Ovary (tissue), 10 donors: ENCODE measurements at places on chromosomes 3 and 15. TPM values are rescaled to one million over a fixed set of nuclear protein-coding genes. Genes with fewer than 3 reads are reported as not detected.

- H3K27ac ChIP-seq = no peak overlapping the region
- no peaks in the 10 kb centered on the region for H3K27me3 ChIP-seq
- no peaks in the 10 kb centered on the region for H3K36me3 ChIP-seq
- no peaks in the 10 kb centered on the region for H3K4me1 ChIP-seq
These were observed 40.6 kb downstream of the CHDH start for GRCh38 chr3:53805463-53806159.

DNA sequence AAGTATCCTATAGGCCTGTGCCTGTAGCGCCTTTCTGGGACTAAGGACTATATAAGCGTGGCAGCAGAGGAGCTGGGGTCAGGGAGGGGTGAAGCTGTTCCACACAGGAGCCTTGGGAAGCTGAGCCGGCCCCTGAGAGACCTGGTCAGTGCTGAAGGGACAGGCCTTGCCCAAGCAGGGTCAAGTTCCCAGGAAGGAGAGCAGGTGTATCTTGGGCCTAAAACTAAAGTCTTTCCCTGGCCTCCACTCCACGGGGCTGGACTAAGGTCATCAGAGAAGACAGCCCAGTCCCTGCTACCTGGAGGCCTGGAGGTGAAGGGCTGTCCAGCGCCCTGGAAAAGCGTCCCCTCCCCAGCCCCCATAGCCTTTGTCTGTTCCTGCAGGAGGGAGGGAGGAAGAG lies 23.9 kb upstream of the NR2C2 start:
- no peak for DNase-seq
- no peak overlapping the region for H3K27ac ChIP-seq
- no peaks in the 10 kb centered on the region for H3K36me3 ChIP-seq
- no peak overlapping the region for H3K4me3 ChIP-seq

DNA sequence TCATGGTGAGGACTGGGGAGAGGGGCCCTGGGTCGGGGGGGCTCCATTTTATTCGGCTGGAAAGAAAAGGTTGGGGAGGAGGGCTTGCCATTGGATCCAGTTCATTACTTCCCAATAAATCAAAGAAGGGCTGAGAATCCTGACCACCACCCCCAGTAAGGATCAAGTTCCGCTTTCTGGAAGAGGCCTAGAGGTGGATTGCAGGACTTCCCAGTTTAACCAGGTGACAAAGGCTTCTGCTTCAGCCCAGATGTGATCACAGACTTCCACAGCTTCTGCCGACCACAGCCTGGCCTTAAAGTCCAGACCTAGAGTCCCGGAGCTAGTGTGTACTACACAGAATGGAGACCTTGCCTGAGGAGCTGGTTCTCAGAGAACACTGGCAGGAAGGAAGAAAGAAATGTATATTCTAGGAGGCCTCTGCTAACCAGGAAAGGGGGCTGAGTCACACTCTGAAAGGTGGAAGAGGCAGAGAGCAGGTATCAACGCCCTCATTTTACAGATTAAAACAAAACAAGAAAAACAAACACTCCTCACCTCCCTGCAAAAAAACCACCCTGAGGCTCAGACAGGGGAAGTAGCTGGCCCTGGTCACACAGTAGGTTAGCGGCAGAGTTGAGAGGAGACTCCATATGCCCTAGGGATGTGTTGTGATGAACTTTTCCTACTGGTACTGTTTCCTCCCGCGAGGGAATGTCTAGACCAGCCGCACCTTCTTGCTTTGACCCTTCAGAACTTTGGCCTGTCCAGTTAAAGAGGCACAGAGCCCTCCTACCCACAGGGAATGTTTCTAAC lies 1.1 kb upstream of the CEMIP start:
- H3K4me1 ChIP-seq = peaks cover 15% of the 10 kb centered on the region
- no peaks in the 10 kb centered on the region for H3K36me3 ChIP-seq
- H3K27me3 ChIP-seq = no peaks in the 10 kb centered on the region
- H3K4me3 ChIP-seq = no peak overlapping the region

DNA sequence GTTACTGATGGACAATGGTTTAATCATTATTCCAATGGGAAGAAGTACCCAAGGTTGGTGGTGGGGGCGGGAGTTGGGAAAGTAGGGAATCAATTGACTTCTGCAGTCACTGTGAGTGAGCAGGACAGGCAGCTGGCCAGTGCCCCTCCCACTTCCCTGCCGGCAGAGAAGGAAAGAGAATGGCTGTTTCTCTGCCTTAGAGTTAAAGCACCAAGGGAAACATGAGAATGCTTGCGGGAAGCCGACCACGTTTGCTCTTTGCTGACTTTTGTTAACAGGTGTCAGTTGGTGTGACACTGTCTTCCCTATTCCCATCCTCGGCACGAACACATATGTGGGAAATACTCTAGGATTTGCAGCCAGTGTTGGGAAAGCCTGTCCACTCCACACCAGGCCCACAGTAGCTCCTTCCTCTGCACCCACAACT lies 33.5 kb upstream of the MFSD1 start:
- H3K27ac ChIP-seq = peak overlapping the region; percentile 24
- H3K27me3 ChIP-seq = no peaks in the 10 kb centered on the region
- peak; percentile 76 for DNase-seq
- no peak overlapping the region for H3K4me3 ChIP-seq

DNA sequence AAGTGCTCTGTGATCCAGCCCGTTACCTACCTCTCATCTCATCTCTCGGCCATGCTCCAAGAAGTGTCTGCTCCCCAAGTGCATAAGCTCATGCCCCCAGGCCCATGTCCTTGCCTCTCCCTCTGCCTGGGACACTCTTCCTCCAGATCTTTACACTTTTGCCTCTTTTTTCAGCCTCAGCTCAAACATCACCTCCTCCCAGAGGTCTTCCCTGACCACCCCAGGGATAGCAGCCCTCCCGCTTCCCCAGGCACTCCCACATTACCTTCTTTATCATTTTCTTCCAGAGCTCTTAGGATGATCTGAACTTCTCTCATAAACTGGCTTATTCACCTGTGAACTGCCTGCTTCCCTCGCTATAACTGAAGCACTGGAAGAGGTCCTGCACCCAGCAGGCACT lies 2.7 kb upstream of the FURIN start:
- peaks cover 4% of the 10 kb centered on the region for H3K4me1 ChIP-seq
- H3K36me3 ChIP-seq = no peaks in the 10 kb centered on the region
- no peaks in the 10 kb centered on the region for H3K27me3 ChIP-seq

GRCh38 chr3:45167011-45167911 lies 21.1 kb upstream of the CDCP1 start:
- no peak overlapping the region for H3K27ac ChIP-seq
- H3K4me3 ChIP-seq = no peak overlapping the region
- no peaks in the 10 kb centered on the region for H3K27me3 ChIP-seq
- H3K36me3 ChIP-seq = no peaks in the 10 kb centered on the region
- peak; percentile 34 for DNase-seq

- no peaks in the 10 kb centered on the region for H3K27me3 ChIP-seq
- H3K4me1 ChIP-seq = peaks cover 12% of the 10 kb centered on the region
- no peaks in the 10 kb centered on the region for H3K36me3 ChIP-seq
These were observed 108.5 kb downstream of the APBA2 start for GRCh38 chr15:28994142-28994830.

- no peak overlapping the region for H3K27ac ChIP-seq
- H3K36me3 ChIP-seq = no peaks in the 10 kb centered on the region
- H3K4me1 ChIP-seq = no peaks in the 10 kb centered on the region
- H3K27me3 ChIP-seq = no peaks in the 10 kb centered on the region
- no peak for DNase-seq
- H3K4me3 ChIP-seq = no peak overlapping the region
These were observed 34.4 kb upstream of the MYO5C start for GRCh38 chr15:52329987-52330386.

DNA sequence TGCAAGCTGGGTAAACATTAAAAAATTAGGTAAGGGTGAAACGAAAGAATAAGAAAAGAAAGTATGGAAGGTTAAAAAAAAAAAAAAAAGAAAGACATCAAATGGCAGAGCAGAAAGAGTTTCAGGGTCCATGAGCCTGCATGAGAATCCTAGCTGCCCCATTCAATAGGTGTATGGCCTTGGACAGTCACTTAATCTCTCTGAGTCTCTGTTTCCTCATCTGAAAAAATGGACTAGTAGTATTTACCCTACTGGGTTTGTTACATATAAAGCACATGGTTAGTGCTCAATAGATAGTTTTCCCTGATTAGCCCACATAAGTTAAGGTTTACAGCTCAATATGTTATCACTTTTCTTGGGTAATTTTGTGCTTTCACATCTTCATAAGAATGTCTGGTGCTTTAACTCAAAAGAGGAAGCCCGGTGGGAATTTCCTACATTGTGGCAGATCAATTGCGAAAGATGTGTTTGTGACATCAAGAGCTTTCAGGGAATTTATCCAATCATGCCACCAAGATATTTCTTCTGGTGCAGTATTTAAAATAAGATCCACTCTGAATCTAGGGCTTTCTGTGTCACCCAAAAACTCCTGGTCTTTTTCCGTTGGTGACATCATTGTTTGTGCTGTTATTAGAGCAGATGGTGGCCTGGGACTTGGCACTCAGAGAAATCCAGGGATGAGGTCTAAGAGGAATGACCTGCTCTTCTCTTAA lies 57.2 kb upstream of the UBE2E1 start:
- no peak for DNase-seq
- H3K27ac ChIP-seq = no peak overlapping the region
- H3K4me3 ChIP-seq = no peak overlapping the region
- H3K36me3 ChIP-seq = no peaks in the 10 kb centered on the region
- H3K4me1 ChIP-seq = peaks cover 7% of the 10 kb centered on the region

- H3K27me3 ChIP-seq = no peaks in the 10 kb centered on the region
- no peak overlapping the region for H3K27ac ChIP-seq
- H3K4me1 ChIP-seq = peaks cover 13% of the 10 kb centered on the region
- no peak for DNase-seq
- no peak overlapping the region for H3K4me3 ChIP-seq
These were observed 41.8 kb downstream of the ANP32A start for GRCh38 chr15:68778876-68779275.

GRCh38 chr3:188822411-188822810 lies 349.4 kb upstream of the TPRG1 start:
- no peak overlapping the region for H3K27ac ChIP-seq
- DNase-seq = no peak
- H3K36me3 ChIP-seq = no peaks in the 10 kb centered on the region
- no peaks in the 10 kb centered on the region for H3K27me3 ChIP-seq
- H3K4me3 ChIP-seq = no peak overlapping the region
- no peaks in the 10 kb centered on the region for H3K4me1 ChIP-seq

DNA sequence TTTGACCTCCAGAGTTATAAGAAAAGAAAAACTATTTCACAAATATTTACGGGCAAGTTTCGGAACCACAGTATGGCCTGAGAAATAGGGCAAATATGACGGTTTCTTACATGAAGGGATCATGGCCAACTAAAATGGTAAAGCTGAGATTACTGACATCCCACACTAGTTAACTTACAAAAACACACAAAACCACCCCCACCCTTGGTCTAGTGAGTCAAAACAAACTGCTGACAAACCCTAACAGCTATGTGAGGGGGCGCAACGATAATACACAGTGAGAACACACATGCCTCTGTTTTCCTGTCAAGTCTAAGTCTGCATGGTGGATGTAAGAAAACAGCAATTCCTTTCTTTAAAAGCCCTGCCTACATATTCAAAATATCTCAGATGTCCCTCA lies 32.3 kb downstream of the CBLB start:
- no peaks in the 10 kb centered on the region for H3K27me3 ChIP-seq
- peaks cover 8% of the 10 kb centered on the region for H3K4me1 ChIP-seq
- no peak for DNase-seq

- H3K4me1 ChIP-seq = peaks cover 7% of the 10 kb centered on the region
- H3K27me3 ChIP-seq = no peaks in the 10 kb centered on the region
- H3K36me3 ChIP-seq = no peaks in the 10 kb centered on the region
- no peak overlapping the region for H3K4me3 ChIP-seq
- no peak for DNase-seq
These were observed 23.5 kb downstream of the FHIT start for GRCh38 chr3:61227799-61228198.

- H3K4me3 ChIP-seq = no peak overlapping the region
- no peaks in the 10 kb centered on the region for H3K27me3 ChIP-seq
- H3K4me1 ChIP-seq = peaks cover 5% of the 10 kb centered on the region
- H3K27ac ChIP-seq = no peak overlapping the region
- H3K36me3 ChIP-seq = no peaks in the 10 kb centered on the region
These were observed 26.1 kb upstream of the SFMBT1 start for GRCh38 chr3:53071882-53072431.

- H3K27ac ChIP-seq = no peak overlapping the region
- no peak overlapping the region for H3K4me3 ChIP-seq
- no peaks in the 10 kb centered on the region for H3K27me3 ChIP-seq
These were observed 123.2 kb upstream of the GOLGA8J start for GRCh38 chr15:29959384-29960137.

DNA sequence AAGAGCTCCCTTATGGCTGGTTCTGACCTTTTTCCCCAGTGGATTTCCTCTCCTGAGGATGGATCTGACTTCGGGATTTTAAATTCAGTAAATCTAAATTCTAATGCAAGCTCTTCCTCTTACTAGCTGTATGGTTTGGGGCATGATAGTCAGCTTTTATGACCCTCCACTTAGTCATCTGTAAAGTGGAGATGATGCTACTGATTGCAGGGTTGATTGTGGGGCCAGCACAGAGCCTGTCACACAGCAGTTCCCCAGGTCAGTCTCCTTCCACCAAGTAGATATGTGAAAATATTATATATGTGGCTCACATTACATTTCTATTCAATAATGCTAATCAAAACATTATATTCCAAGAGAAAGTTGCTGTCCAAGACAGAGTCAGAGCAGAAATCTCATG lies 141.3 kb upstream of the UBE2E1 start:
- no peak overlapping the region for H3K27ac ChIP-seq
- H3K4me1 ChIP-seq = peaks cover 5% of the 10 kb centered on the region
- no peaks in the 10 kb centered on the region for H3K36me3 ChIP-seq
- H3K27me3 ChIP-seq = no peaks in the 10 kb centered on the region
- no peak overlapping the region for H3K4me3 ChIP-seq

The TMEM207 gene
- total RNA-seq = not detected

The CCR8 gene
- not detected for total RNA-seq

The EID1 gene
- total RNA-seq = 219 TPM

The MUC4 gene
- total RNA-seq = 0.23 TPM

The MOBP gene
- total RNA-seq = 0.23 TPM

The PAQR5 gene
- total RNA-seq = 0.12 TPM

The CCR5 gene
- total RNA-seq = 0.36 TPM

The USP19 gene
- 62.6 TPM for total RNA-seq

The DLL4 gene
- 10.7 TPM for total RNA-seq

The PDCD6IP gene
- 141 TPM for total RNA-seq

The KLF15 gene
- total RNA-seq = 40.0 TPM

The CYP11A1 gene
- total RNA-seq = 38.5 TPM

The NLGN1 gene
- total RNA-seq = 1.4 TPM
